Vagina (tissue), 2 donors: ENCODE measurements at places on chromosomes 11 and 22. TPM values are rescaled to one million over a fixed set of nuclear protein-coding genes. Genes with fewer than 3 reads are reported as not detected.

Gene MUC6
- not detected for total RNA-seq

Gene APOA4
- not detected for total RNA-seq

Gene KRTAP5-9
- total RNA-seq: not detected

Gene STK33
- 11.5 TPM for total RNA-seq

Gene RBMXL2
- not detected for total RNA-seq

Gene PTPN5
- 0.49 TPM for total RNA-seq

GRCh38 chr11:117838901-117839300, 14.4 kb upstream of the FXYD2 start:
- DNase-seq: peak; percentile 22

- H3K27ac ChIP-seq: no peak overlapping the region
- no peaks in the 10 kb centered on the region for H3K36me3 ChIP-seq
- H3K4me1 ChIP-seq: no peaks in the 10 kb centered on the region
- peak; percentile 74 for DNase-seq
- H3K27me3 ChIP-seq: no peaks in the 10 kb centered on the region
- H3K4me3 ChIP-seq: no peak overlapping the region
These were observed 46.3 kb upstream of the ANO1 start for GRCh38 chr11:70031631-70032469.

GRCh38 chr11:118581057-118581456, 8.8 kb downstream of the ARCN1 start:
- H3K27me3 ChIP-seq: no peaks in the 10 kb centered on the region
- no peak overlapping the region for H3K27ac ChIP-seq
- H3K4me1 ChIP-seq: peaks cover 41% of the 10 kb centered on the region
- DNase-seq: no peak

- no peaks in the 10 kb centered on the region for H3K4me1 ChIP-seq
- H3K27ac ChIP-seq: no peak overlapping the region
These were observed 1256.1 kb upstream of the CNTN5 start for GRCh38 chr11:97764605-97765004.

DNA sequence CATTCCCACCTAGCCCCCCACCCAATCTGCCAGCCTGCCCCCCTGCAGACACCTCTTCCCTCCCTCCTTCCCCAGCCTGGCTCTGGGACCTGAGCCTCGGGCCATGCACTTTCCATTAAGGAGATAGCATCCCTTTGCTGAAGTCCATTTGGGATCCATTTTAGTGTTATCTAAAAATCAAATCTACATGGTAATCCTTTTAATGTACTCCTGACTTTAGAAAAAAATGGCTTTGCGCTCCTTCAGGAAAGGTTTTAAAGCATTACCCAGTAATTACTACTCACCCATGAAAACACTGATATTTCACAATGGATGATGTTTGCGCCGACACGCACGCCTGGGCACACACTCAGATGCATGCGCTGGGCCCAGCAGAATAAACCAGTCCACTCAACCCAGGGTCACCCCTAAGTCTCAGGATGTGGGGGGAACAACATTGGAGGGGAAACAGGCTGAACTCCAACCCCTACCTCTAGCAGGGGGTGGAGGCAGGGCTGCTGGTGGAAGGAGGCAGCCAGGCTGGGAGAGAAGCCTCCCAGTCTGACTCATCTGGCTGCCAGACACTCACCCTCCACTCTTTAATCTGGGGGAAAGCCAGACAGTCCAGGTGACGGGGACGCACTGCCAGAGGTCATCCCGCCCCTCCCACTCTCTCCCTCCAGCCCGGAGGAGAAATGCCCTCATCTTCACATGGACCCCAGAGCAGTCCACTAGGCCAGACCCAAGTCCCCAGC, 29.8 kb downstream of the LMO1 start:
- no peak overlapping the region for H3K4me3 ChIP-seq
- H3K27ac ChIP-seq: no peak overlapping the region
- H3K36me3 ChIP-seq: no peaks in the 10 kb centered on the region
- no peaks in the 10 kb centered on the region for H3K27me3 ChIP-seq
- DNase-seq: no peak
- H3K4me1 ChIP-seq: peaks cover 1% of the 10 kb centered on the region

DNA sequence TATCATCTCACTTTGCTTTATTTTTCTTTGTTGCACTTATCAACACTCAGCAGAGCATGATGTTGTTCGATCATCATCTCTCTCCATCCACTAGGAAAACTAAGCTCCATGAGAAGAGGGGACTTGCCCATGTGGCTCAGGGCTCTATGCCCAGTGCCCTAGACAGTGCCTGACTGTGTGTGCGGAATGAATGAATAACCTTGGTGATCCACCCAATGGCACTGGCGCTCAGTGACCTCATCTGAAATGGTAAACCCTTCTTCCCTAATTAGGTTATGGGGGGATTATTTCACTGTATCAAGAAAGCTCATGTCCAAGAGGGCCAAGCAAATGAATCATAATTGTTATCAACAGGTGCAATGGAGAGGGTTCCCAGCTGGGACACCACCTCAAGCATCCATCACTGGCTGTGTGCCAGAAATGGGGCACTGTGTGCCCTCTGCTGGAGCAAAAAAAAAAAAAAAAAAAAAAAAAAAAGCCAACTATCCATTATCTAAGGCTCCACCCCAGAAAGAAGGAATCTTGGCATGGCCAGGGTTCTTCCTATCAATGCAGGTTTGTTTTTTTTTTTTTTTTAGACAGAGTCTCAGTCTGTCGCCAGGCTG, 172.6 kb downstream of the LARGE1 start:
- no peaks in the 10 kb centered on the region for H3K4me1 ChIP-seq
- DNase-seq: no peak
- no peak overlapping the region for H3K4me3 ChIP-seq
- H3K36me3 ChIP-seq: no peaks in the 10 kb centered on the region
- H3K27ac ChIP-seq: no peak overlapping the region
- H3K27me3 ChIP-seq: no peaks in the 10 kb centered on the region

GRCh38 chr11:74206746-74207145, 35.7 kb downstream of the PPME1 start:
- no peaks in the 10 kb centered on the region for H3K4me1 ChIP-seq
- H3K27me3 ChIP-seq: no peaks in the 10 kb centered on the region
- DNase-seq: no peak

DNA sequence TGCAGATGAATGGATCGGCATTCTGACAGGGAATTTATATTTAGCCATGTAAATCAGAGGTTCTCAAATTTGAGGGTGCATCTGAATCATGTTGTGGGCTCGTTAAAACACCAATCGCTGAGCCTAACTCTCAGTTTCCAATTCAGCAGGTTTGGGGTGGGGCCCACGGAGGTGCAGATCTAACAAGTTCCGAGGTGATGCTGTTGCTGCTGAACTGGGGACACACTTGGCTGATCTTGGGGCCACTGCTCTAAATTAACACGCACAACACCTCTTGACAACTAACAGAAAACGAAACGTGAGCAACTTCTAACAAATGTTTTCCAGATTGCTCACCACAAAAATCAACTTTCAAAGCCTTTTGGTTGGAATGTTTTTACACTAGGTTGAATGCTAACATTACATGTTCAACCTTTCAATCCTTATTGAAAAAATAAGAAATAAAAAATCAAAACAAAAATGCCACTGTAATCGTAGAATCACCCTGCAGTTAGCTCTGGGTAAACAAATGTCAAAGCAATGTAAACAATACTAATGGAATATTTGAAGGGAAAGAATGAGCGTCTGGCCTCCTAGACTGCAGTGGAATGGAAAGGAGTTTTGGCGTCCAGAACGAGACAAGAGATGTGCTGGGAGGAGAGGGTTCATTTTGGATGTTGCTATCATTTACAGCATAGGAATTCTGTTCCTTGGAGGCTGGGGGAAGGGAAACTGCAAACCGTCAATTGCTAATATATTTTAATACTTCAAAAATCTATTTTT, 68.3 kb upstream of the SLC6A5 start:
- H3K4me3 ChIP-seq: no peak overlapping the region
- DNase-seq: no peak
- no peaks in the 10 kb centered on the region for H3K27me3 ChIP-seq
- no peaks in the 10 kb centered on the region for H3K36me3 ChIP-seq

- peaks cover 52% of the 10 kb centered on the region for H3K4me1 ChIP-seq
These were observed 26.6 kb upstream of the ACER3 start for GRCh38 chr11:76834151-76834550.

DNA sequence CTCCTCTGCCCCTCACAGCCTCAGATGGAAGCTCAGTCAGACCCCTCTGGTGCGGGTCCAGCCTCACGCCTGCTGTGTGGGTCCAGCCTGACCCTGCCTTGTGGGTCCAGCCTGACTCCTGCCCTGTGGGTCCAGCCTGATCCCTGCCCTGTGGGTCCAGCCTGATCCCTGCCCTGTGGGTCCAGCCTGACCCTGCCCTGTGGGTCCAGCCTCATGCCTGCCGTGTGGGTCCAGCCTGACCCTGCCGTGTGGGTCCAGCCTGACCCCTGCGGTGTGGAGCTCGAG, 445.3 kb downstream of the BRD1 start:
- no peak overlapping the region for H3K27ac ChIP-seq
- no peaks in the 10 kb centered on the region for H3K4me1 ChIP-seq
- H3K4me3 ChIP-seq: no peak overlapping the region
- H3K36me3 ChIP-seq: no peaks in the 10 kb centered on the region
- H3K27me3 ChIP-seq: no peaks in the 10 kb centered on the region

DNA sequence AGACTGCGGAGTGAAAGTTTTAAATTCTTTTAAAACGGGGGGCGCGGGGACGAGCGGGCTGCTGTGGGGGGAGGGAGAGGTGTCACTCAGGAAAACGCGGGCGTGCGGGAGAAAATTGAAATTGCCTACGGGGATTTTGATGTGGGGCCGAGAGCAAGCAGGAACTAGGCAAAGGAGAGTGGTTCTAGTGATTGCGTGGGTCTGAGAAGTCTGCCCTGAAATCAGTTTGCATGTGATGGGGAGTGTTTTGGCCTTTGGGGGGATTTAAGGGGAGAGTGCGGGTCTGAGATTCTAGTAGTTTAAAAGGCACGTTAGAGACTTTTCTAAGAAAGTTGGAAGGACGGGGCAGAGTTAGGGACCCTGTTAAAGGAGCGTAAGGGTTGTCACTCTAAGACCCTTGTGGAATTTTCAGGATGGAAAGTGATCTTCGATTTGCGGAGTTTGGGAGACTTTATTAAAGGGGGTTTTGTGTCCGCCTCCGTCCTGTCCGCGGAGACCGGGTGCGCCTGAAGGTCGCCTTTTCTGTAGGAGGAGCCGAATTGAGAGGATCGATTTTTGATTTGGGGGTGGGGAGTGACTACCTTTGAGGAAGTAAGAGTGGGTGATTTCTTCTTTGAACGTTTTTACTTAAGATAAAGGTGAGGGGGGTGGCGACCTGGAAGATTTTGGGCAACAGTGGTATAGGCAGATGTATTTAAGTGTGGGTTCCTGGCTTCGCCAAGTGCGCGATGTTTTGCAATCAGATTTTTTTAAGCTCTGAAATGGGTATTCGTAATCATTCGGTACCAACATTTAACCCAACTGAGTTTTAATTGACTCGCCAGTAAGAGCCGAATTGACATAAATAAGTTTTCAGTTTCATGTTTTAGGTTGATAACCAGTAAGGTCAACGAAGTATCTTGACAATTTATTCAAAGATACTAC, 1.1 kb downstream of the EED start:
- DNase-seq: no peak
- peaks cover 3% of the 10 kb centered on the region for H3K36me3 ChIP-seq
- no peaks in the 10 kb centered on the region for H3K27me3 ChIP-seq
- peak overlapping the region; percentile 90 for H3K4me3 ChIP-seq
- peak overlapping the region; percentile 98 for H3K27ac ChIP-seq

DNA sequence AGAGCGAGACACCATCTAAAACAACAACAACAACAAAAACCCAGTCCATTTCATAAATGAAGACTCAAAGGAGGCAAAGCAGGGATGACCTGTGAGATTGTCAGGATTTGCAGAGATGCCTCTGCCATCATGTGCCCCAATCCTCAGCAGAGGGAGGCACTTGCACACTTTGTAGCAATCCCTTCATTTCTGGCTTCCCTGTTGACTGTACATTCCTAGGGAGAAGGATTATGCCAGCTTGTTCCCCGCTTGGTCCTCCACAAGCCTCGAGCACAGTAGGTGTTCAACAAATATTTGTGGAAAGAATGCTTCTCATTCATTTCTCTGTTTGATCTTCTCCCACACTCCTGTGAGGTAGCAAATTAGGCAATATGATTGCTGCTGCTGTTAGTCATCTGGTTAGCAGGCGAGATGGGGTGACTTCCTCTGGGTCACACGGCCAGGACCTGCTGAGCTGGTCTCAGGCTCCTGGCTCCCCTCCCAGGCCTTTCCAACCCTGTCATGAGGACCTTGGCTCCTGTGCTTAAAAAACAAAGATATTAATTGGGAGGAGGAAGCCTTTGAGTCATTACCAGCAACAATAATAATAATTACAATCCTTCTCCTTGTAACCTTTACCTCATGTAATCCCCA, 34.1 kb downstream of the LIF start:
- no peak overlapping the region for H3K27ac ChIP-seq
- peaks cover 46% of the 10 kb centered on the region for H3K4me1 ChIP-seq
- no peak overlapping the region for H3K4me3 ChIP-seq
- H3K36me3 ChIP-seq: no peaks in the 10 kb centered on the region
- DNase-seq: no peak

- DNase-seq: no peak
- no peaks in the 10 kb centered on the region for H3K27me3 ChIP-seq
- peaks cover 6% of the 10 kb centered on the region for H3K4me1 ChIP-seq
These were observed 163.8 kb downstream of the SWAP70 start for GRCh38 chr11:9827708-9828107.

GRCh38 chr11:121482231-121483129, 29.7 kb upstream of the SORL1-AS1 start:
- no peak for DNase-seq
- no peak overlapping the region for H3K4me3 ChIP-seq
- H3K4me1 ChIP-seq: no peaks in the 10 kb centered on the region
- no peak overlapping the region for H3K27ac ChIP-seq

DNA sequence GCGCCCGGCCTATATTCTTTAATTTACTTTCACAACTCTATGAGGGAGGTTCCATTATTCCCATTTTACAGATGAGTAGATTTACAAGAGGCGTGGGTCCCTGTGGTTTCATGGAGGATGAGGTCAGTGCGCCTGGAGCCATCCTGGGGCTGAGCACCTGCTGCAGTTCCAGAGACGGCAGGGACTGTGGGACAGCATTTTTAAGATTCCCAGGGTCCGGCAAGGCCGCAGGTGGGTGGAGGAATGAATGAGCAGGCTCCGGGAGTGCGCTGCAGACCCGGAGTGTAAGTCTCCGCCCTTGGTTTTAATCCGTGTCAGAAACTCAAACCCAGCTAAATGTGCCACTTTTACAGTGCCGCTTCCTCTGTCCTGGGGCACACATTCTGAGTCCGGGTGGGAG, 4.1 kb upstream of the CHRM1 start:
- peaks cover 12% of the 10 kb centered on the region for H3K27me3 ChIP-seq
- H3K27ac ChIP-seq: no peak overlapping the region
- no peak overlapping the region for H3K4me3 ChIP-seq
- peaks cover 41% of the 10 kb centered on the region for H3K4me1 ChIP-seq
- DNase-seq: no peak

GRCh38 chr11:98835335-98835734, 185.4 kb upstream of the CNTN5 start:
- no peaks in the 10 kb centered on the region for H3K36me3 ChIP-seq
- no peaks in the 10 kb centered on the region for H3K4me1 ChIP-seq
- H3K27ac ChIP-seq: no peak overlapping the region
- no peaks in the 10 kb centered on the region for H3K27me3 ChIP-seq
- no peak for DNase-seq
